GM23248 (cell line): ENCODE measurements at places on chromosomes 12 and 14.
A peak's percentile ranks its signal among the peaks of the same experiment; 100 is the strongest.

DNA sequence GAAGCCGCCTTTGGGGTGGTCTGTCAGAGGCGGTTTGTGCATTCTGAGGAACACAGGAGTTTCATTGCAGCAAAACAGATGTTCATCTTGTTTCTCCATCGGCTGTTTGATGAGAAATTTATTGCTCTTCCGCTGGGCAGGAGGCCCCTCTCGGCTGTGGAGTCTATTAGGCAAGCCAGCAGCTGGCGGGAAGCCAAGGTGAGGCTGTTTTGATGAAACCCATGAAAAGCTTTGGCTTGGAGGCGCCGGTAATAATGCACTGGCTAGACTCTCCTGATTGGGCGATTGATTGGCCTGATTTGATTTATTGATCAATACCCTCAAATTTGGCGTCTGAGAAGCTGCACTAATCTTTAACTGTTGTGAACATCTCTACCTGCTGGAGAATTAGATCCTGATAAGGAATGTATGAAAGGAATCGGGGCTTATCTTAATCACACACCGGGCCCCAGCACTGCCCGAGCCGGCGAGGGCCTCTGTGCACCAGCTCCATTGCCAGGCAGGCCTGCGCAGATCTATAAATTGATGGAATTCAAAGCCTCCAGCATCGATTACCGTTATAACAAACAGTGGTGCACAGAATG, 187.7 kb downstream of the PHETA1 start:
- DNase-seq, result peak; percentile 21

DNA sequence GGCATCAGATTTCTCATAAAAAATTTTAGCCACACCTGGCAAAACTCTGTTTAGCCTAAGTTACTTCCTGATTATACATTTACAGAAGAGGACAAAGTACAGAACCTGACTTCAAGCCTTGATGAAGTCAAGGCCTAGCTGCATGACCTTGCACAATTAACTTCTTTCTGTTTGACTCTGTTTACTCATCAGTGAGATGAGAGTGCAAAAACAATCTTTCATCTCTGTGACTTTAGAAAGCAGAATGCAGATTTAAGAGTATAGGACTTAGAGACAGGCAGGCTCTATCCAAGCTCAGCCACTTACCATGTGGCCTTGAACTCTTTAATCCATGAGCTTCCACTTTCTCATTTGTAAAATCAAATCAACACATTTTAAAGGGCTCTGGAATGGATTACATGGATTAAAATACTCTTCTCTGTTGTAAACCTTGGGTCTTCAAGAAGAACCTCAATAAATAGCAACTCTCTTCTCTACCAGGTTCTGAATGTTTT, 1178.9 kb downstream of the FLRT2 start:
- DNase-seq, result no peak

- no peak for DNase-seq
Observed at GRCh38 chr12:116233669-116234068, 43.8 kb downstream of the MED13L start.

DNA sequence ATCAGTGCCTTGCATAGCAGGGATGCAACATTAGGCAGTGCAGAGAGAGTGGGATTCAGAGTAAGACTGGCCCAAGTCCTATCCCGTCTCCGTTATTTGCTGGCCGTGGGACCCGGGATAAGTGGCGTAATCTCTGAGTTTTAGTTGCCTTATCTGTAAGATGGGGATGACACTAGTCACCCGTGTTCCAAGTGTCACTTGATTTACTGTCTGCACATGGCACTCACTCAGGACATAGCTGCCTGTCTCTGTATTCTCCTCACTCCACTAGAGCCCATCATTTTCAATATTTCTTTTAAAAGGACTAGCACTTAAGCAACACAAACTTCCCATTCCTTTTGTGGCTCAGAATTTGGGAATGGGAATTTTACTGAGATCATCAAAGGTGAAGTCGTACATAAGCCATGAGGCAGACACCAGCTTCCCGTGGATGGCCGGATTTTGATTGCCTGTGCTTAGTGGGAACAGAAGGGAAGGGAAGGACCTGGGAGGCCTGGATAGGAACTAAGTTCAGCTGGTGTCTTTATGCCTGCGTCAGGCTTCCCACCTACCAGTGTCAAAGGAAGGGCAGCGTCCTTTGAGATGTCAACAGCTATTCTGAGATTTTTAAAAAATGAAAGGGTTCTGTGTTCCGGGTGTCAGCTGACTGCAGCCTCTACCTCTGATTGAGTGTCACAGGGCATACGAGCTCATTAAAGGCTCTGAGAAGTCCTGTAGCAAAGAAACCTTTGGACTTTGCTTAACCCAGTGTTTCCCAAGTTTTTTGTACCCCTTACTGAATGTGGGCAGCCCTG, 361.4 kb downstream of the CACNA1C start:
- no peak for DNase-seq

- no peak for DNase-seq
Observed at GRCh38 chr14:34190717-34191116, 239.8 kb upstream of the EGLN3 start.

DNA sequence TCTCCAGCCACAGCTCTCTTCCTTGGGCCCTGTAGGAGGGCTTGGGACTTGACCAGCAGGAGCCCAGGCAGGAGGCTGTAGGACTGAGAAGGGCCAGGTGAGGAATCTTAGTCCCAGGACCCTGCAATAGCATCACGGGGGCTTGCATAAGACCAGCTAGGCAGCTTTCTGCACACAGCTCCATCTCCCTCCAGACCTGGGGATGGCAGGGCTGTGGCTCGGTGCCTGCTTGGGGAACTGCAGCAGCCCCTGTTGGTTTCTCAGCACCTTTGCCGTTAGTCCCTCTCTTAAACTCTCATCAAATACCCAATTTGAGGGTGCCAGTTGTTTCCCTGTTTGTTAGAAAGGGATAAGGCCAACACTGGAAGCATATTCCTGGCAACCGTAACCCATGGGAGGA, 14.3 kb downstream of the DIO3 start:
- DNase-seq, result no peak

DNA sequence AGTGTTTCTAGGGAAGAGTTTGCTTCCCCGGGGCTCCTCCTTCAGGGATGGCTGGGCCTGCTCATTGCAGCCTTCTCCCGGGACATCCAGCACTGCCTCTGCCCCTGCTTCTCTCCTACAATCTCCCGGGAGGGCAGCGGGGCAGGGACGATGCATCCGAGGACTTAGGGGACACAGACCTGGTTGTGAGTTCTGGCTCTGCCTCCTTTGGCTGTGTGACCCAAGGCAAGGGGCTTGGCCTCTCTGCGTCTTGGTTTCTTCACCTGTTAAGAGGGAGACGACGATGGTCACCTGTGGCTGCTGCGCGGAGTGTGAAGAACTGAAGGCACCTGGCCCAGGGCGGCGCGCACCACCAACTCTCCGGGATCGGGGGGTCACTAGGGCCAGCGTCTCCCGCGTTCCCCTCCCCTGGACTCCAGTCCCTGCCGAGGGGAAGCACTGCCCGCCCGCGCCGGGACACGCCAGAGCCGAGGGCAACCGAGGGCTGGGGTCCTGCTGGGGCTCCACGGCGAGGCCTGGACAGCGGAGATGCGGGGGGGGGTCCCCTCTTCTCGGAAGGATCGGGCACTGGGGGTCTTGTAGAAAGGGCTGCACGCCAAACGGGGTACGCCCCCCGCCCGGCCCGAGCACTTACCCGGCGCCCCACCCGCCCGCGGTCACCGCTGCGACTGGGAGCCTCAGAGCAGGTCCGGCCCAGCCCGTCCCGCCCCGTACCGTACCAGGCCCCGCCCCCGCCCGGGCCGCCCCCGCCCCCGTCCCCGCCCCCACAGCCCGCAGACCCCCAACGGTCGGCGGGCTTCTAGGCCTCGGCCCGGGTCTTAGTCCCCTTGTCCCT, at the start of gene HVCN1:
Gene HVCN1, minus strand, starts transcription at position 670 of the 835 bp plus-strand sequence. CDS start 5,870 bp downstream, outside the sequence.
- DNase-seq, result peak; percentile 53

DNA sequence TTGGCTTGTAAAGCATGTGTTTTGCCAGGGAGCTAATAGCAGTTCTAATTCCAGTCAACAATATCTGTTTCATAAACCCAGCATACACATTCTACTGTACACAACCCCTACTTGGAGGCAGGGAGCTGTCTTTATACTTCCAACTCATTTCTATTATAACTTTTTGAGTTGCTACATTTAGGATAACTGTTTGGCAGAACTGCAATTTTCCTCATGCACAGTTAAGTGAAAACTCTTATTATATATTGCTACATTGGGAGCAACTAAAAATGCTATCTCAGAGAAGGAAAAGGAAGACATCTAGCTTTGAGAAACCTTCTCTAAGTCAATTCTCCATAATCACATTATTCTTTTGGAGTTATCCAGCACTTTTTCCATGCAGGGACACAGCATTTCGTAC, 480.2 kb downstream of the RPS29 start:
- DNase-seq, result no peak

DNA sequence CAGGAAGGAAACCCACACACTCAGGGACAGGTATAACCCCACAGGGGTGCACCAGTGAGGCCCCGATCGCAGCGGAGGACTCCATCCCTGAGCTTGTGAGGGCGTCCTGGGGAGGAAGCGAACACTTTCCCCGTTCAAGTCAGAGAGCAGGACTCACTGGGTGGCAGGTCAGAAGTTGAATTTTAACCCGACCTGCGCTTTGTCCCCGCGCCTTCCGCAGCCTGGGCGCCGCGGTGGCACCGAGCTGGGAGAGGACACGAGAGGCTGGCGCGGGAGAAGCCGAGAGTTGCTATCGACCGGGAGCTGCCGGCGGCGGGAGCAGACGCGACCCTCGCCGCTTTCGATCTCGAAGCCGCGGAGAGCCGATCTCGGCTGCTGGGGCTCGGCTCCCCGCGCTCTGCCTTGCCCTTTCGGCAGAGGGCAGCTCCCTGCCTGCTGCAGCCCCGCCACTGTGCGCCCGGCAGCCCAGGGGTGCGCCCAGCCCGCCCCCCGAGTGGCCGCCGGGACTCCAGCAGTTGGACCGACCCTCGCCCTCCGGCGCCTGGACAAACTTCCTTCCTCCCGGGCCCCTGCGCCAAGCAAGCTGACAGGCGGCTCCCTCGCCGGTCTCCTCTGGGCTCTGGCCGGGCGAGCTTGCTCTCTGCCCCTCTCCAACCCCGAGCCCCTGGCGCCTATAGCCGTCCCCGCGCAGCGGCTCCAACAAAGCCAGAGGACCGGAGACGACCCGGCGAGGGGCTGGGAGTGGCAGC, 918 bp downstream of the LIN7A start:
- DNase-seq, result peak; percentile 68

DNA sequence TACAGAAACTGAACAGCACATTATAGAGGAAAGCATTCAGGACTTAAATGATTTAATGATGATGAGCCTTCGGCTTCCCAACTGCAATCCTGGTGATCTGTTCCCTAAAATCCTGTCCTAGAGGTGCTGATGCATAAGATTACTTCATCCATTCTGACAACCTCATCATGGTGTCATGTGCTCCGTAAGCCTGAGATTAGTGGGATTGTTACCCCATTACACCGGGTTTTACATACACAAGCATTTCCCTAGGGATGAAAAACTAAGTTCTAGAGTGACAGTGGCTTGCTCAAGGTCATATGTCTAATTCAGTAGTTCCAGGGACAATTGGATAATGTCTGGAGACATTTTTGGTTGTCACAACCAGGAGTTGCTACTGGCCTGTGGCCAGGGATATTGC, 2.5 kb upstream of the RNASE13 start:
- DNase-seq, result no peak

DNA sequence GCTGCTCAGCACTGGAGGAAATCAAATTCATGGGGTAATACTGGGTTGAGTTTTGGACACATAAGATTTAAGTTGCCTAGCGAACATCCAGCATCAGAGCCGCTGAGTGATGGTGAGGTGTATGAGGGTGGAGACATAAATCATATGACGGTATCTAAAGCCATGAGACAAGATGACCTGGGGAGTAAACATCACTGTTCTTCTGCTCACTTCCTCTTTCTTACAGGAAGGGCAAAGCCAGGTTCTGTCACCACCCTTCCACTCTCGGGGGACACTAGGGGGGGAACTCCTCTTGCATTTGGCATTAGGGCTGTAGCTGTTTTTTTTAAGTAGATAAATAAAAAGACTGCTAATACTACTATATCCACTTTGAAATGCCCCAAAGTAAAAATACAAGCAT, 24.0 kb downstream of the PRDM4 start:
- no peak for DNase-seq

- peak; percentile 69 for DNase-seq
Observed at GRCh38 chr14:54366736-54367735, 29.8 kb upstream of the CDKN3 start.

GRCh38 chr12:114328292-114328691, 77.7 kb downstream of the TBX5 start:
- DNase-seq, result no peak

GRCh38 chr12:127334365-127334764, 932.6 kb upstream of the TMEM132C start:
- DNase-seq, result no peak

GRCh38 chr14:31038521-31039166, 12.5 kb upstream of the STRN3 start:
- DNase-seq, result peak; percentile 27

GRCh38 chr14:84646786-84647500, 883.0 kb upstream of the FLRT2 start:
- no peak for DNase-seq

GRCh38 chr12:84464616-84465015, 448.0 kb downstream of the SLC6A15 start:
- DNase-seq, result no peak

- peak; percentile 83 for DNase-seq
Observed at GRCh38 chr14:103641161-103641560, 12.2 kb downstream of the KLC1 start.

DNA sequence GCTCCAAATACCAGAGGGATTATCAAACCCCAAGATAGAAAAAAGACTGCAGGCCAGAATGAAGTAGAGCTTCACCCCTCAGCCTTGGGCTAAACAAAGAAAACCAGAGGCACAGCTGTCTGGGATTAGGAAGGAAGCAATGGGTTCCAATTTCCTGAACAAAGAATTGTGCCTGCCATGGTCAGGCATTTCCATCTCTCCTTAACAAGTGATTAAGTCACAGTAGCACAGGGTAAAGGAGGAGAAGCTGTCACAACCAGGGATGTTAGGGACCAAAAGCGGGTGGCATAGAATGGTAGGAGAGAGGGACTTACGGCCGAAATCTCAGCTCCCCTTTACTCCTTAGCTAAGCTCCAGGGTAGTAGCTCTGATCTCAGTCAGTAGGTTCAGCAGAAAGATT, 33.9 kb downstream of the SPTLC2 start:
- no peak for DNase-seq

DNA sequence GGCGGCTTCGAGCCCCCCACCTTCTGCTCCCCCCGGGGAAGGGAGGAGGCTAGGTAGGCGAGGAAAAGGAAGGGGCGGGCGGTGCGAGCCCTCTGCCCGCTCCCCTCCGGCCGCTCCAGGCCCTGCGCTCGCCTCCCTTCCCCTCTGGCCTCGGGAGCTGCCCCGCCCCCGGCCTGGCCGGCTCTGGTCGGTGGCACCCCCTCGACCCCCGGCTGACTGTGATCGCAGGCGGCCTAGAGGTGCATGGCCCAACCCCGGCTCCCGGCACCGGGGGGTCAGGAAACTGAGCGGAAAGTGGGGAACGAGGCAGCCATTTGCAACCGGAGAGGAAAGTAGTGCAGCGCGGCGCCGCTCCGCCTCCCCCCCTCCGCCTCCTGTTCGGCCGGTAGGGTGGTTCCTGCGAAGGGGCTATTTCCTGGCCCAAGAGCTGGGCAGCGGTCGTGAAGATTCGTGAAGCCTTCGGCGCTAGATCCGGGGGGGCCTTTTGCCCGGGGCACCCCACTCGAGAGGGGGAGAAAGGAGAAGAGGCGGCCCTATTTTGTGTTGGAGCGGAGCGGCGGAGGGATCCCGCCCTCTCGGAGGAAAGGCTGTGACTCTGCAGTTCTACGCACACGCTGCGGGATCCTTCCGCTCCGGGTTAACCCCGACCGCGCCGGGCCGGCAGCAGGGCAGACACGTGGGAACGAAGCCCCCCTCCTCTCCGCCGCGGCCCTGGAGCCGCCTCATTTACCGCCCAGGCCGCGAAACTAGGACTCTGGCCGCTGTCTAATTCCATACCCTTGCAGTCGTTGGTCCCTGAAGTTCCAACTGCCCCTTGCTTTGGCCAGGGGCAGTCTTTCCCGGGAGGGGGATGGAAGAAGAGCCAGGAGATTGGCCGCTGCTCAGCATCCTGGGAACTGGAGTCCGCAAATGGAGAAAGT, at the start of gene KMT2D:
Gene KMT2D, minus strand, starts transcription at position 558 of the 920 bp plus-strand sequence. CDS start 5,470 bp downstream, outside the sequence.
- peak; percentile 99 for DNase-seq
